Left ventricle myocardium superior (tissue), 1 donor: ENCODE measurements at places on chromosomes 1 and 21. TPM values are rescaled to one million over a fixed set of nuclear protein-coding genes. Genes with fewer than 3 reads are reported as not detected.

GRCh38 chr1:238129677-238130076 lies 239.0 kb upstream of the ZP4 start:
- DNase-seq = no peak

- no peak for DNase-seq
These were observed 1126.9 kb downstream of the KCNT2 start for GRCh38 chr1:195481293-195481692.

DNA sequence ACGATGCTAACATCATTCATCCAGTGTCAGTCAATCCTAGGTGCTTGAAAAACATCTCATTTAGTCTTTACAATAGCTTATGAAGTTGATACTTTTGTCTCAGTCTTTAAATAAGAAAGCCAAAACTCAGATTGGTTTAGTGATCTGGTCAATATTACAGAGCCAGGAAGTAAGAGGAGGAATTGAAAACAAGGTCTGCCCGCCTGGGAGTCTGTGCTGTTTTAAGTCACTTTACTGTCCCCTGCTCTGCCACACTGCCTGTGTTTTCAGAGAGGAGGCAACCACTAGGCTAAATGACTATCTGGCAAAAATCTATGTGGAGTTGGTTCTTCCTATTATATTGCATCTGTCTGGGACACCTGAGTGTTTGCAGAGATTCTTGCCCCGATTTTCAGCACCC lies 62.3 kb downstream of the ST6GALNAC3 start:
- DNase-seq = no peak

- no peak for DNase-seq
These were observed 1.4 kb downstream of the KRTAP10-7 start for GRCh38 chr21:44601596-44602462.

DNA sequence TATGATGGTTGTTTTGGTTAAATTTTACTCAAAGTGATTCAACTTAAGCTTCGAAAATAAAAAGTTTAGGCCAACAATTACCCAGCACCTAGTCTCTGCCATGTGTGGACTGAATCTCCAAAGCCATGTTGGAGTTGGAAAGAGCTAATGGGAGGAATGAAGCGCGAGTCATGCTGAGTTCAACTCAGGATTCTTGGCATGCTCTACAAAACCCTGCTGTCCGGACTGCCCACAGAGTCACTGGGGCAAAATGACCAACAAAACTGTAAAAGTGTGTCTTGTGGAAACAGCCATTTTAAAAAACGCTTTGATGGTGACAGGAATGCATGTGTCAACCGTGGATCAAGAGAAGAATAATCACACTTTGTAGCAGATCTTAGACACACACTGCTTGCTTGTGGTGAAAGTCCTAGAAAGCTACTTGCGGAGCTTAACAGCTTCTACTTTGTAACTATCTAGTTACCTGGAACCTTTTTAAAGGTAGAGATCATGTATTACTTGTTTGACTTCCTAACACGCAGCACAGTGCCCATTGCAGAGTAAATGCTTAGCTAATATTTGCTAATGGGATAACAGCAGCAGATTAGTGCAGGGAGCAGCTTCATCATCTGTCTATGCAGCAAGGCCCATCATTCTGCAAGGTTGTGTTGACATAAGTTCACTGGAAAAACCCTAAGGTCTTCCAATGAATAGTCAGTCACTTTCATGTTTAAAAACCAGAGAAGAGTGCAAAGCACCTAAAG lies 7.0 kb upstream of the GBP6 start:
- no peak for DNase-seq

- no peak for DNase-seq
These were observed 114.3 kb upstream of the ETV3 start for GRCh38 chr1:157252473-157252872.

GRCh38 chr1:78005755-78006154 lies 1.0 kb downstream of the DNAJB4 start:
- no peak for DNase-seq

GRCh38 chr1:30700528-30701257 lies 22.7 kb downstream of the MATN1 start:
- DNase-seq = no peak

DNA sequence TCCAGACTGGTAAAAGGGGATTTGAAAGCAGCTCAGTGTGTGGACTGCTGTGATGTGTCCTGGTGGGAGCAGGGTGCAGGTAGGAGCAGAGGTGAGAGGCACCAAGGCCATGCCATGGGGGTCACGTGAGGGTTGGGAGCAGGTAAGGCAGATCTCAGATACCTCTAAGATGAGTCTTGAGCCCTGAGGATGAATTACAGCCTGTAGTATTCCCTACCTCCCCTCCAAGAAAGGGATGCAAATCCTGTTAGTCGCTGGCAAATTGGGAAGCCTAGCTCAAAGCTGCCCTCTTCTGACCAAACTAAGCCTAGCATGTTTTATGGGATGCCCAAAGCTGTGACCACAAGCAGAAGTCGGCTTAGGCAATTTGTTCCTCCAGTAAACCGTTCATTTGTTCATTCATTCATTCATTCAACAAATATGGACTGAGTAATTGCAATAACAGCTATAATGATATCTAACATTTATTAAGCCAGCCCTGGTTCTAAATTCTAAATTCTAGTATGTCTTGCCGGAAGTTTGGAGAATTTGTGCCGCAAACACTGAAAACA lies 3.9 kb upstream of the NUAK2 start:
- no peak for DNase-seq

- no peak for DNase-seq
These were observed 48.0 kb downstream of the MAN1C1 start for GRCh38 chr1:25664357-25665199.

DNA sequence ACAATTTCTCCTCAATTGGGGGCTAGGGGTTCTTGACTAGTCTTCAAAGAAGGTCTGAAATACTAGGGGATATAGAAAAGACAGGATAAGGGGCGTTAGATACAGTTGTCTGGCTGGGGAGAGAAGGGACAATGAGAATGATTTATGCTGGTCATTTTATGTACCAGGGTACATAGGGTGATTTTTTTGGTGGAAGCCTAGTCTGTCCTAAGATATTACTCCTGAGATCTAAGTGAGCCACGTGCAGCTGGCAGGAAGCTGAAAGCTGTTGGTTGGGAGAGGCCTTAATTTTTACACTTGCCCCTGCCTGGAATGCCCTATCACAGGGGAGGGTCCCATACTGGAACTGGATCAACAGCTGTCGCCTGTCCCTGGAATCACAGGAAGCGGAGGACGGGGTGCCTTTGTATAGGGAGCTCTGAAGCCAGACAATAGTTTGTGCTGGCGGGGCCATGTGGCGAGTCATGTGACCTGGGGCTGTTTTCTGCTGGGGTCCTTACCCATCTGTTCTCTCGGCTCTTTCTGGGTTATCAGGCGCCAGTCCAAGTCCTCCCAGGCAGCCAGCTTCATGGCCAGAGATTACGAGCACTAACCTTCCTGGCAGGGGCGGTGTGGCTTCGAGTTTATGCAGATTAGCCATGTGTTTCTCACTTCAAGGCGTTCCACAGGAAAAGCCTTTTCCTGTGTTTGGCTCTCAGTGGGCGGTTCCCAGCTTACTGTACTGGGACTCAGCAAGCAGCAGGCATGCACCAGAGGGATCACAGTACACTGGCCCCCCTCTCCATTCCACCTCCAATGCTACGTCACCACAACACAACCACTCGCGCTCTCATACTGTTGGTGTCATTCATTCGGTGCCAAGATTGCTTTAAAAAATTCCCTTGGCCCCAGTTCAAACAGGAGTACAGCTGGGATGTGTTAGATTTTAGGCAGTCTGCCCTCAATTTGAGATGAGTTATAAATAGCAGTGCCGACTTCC lies 27.5 kb downstream of the ARID1A start:
- peak; percentile 81 for DNase-seq

DNA sequence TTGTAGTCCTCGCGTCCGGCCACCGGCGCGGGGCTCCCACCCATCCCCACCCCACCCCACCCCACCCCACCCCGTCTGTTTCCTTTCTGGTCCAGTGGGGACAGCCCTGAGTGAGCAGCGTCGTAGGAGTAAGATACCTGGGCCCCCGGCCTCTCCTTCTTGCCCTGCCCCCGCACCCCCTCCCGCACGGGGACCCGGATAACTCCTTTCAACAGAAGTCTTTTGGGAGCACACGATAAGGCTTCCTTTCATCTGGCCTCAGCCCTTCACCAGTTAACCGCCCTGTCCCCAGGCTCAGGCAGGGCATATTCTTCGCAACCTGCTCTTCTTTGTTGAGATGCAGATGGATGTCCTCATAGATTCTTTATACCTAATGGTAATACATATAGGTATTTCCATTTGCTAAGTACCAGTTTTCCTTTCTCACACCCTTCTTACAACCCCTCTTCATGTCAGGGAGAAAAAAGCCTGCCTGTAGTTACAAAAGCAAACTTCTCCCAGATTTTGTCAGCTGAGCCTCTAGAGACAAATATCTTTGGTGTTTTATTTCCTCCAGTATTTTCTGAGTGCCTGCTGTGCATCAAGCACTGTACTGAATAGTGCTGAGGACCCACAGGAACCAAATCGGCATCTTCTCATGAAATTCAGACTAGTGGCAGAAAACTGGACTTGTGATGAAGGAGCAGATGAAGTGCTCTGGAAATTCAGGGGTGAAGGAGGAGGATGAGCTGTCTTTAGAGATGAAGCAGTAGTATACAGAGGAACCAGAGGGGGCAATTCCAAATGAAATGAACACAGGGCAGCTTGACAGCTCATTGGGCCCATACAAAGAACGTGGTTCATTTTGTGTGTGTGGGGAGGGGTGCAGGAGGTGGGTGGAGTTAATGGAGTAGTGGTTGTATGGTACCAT lies 33.6 kb downstream of the SLC2A1 start:
- DNase-seq = no peak

GRCh38 chr1:115219927-115220326 lies 118.1 kb downstream of the NGF start:
- DNase-seq = peak; percentile 66

DNA sequence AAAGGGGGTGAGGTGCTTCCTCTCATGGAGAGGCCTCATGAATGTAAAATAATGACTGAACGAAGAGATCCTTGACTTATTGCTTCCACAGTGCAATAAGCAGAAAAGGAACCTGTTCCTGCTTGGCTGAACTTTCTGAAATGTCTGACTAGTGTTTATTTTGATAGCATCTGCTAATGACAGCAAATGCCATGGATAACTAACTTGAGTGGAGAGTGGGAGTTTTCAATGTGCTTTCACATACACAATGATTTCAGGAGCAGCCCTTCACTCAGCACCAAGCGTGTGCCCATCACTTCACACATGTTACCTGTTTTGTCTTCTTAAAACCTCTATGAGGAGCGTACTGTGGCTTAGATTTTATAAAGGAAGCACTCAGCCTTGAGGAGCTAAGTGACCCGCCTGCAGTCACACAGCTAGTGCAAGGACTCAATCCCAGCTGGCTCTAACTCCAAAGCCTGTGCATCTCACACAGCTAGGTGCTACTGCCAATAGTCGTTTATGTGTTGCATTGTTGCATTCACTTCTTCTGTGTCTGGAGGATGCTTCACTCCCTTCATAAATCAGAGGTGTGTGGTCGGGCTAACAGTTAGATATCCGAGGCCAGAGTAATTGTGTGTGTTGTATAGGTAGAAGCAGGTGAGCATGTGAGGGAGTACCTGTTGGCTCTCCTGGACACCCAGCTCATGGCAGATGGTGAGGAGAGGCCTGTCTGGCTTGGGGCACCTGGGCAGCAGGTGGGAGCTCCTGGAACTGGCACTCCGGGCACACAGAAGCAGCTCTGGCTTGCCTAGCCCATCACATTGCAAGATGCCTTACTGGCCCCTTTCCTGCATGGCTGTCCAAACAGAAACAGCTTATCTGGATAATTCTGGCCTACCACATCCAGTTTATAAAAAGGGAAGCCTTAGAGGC lies 12.8 kb downstream of the CASQ2 start:
- DNase-seq = no peak

DNA sequence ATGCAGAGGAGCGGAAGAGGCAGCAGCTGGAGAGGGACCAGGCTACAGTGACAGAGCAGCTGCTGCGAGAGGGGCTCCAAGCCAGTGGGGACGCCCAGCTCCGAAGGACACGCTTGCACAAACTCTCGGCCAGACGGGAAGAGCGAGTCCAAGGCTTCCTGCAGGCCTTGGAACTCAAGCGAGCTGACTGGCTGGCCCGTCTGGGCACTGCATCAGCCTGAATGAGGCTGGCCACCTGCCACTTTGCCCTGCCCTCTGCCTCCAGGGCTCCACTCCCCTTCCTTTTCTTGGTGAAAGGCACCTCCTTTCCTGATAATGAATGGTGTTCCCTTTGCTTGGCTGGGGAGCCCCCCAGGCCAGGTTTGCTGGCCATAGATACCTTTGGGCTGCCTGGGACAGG lies 3.3 kb upstream of the HMGN2 start:
- peak; percentile 33 for DNase-seq

DNA sequence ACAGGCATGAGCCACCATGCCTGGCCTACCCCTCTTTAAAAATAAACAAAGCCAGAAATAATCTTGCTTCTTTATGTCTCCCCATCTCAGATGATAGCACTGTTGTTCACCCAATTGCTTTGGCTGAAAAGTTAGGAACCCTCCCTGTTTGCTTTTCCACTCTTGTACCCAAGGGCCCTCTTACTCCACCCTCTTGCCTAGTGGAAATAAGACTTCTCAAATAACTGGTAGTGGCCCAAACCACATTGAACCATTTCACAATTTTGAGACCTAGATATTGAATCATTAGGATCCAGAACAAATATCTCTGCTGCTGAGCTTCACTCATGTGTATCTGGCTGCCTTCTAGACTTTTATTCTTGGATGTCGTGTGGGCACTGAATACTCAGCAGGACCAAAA lies 37.7 kb downstream of the RNF220 start:
- no peak for DNase-seq

GRCh38 chr1:30525971-30526651 lies 197.3 kb downstream of the MATN1 start:
- peak; percentile 58 for DNase-seq

The CFHR3 gene
- total RNA-seq = not detected

The S100A16 gene
- total RNA-seq = 42.2 TPM

The SLC41A1 gene
- 511 TPM for total RNA-seq

The RNF223 gene
- total RNA-seq = not detected

The ADORA1 gene
- total RNA-seq = 13.5 TPM

The HS2ST1 gene
- total RNA-seq = 12.0 TPM

The EPRS1 gene
- 62.9 TPM for total RNA-seq
